ENCODE measurements at places on chromosomes 13 and 19.

- DNase-seq, result no peak
Measured at GRCh38 chr13:71249011-71249410, 618.0 kb downstream of the DACH1 start.

DNA sequence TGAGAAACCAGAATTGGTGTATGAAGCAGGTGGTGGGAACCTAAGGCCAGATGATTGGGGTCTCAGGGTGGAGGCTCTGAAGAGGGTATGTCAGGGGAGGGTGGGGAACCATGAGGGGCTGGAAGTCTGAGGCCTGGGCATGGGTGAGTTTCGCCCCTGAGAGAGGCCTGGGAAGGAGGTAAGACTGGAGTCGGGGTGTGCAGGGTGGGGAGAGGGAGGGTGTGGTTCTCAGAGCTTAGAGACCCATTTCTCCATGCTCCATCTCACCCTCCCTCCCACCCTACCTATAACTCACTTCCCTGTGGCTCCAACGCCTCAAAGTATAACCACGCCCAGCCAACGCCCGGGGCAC is 1.0 kb upstream of the KLHL26 start:
- no peak for DNase-seq

DNA sequence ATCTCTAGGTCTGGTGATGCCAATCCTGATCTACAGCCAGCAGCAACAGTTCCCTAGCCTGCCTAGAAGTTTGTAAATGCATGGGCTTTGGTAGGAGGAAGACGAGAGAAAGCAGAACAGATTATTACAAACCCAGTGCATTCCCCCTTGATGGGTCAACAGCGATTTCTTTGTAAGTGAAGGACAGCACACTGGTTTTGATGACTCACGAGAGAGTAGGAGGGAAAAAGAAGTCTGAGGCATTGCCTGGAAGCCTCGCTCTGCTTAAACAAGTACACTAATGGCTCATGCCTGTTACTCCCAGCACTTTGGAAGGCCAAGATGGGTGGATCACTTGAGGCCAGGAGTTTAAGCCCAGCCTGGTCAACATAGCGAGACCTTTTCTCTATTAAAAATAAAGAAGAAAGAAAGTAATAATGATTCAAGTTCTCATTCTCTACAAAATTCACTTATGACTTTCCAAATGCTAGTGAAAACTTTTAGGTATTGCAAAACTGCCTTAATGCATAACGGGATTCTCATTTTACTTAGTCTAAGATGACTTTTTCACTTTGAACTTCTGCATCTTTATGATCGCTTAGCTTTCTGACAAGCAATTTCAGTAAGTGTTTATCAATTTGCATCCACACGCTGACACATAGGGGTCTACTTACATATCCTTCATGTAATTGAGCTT is 47.7 kb upstream of the USPL1 start:
- no peak for DNase-seq

DNA sequence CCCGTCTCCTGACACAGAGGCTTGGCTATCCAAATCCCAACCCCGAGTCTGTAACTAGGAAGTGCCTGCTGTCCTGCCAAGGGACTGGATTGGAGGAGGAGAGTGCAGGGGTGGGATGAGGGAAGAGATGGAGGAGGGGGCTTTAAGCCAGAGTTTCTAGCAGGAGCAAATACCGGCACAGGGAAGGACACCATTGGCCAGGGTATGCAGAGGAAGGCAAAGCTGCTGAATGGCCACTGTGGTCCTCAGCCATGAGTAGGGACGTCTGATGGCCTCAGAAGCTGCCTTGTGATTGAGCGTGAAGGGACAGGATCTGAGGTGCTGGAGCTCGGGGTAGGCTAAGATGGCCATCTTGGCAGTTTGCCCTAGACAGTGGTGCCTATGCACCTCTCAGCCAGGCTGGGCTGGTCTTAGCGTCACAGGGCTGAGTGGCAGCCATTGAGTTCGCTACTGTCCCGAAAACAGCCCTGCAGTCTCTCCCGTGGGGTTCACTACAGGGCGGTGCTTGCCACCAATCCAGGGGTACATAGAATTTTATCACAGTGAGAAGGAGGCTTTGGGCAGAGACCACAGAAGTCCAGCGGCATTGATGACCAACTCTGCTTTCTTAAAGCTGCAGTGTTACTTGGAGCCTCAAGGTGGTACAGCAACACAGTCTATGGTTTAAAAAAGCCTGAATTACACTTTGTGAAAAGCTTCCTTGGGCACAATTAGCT is 61.8 kb downstream of the AKAP11 start:
- DNase-seq, result peak; percentile 62

DNA sequence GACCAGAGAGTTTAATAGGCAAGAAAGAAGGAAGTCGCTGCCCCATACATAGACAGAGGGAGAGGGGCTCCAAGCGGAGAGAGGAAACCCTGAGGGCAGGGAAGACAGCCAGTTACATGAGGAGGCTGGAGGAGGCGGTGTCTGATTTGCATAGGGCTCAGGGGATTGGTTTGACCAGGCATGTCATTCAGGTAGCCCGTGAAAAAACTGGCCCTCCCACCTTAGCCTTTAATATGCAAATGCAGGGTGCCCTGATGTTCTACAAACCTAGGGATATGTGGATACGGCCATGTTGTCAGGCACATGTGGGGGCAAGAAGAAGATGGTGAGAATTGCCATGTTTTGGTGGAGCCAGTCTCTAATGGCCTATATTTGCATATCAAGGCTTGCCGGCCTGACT is 1461.6 kb downstream of the PCDH9 start:
- no peak for DNase-seq

- DNase-seq, result peak; percentile 38
Measured at GRCh38 chr13:25633093-25633492, 261.3 kb downstream of the ATP8A2 start.

- DNase-seq, result peak; percentile 94
Measured at GRCh38 chr19:46076951-46077814, 36.4 kb upstream of the IGFL4 start.

DNA sequence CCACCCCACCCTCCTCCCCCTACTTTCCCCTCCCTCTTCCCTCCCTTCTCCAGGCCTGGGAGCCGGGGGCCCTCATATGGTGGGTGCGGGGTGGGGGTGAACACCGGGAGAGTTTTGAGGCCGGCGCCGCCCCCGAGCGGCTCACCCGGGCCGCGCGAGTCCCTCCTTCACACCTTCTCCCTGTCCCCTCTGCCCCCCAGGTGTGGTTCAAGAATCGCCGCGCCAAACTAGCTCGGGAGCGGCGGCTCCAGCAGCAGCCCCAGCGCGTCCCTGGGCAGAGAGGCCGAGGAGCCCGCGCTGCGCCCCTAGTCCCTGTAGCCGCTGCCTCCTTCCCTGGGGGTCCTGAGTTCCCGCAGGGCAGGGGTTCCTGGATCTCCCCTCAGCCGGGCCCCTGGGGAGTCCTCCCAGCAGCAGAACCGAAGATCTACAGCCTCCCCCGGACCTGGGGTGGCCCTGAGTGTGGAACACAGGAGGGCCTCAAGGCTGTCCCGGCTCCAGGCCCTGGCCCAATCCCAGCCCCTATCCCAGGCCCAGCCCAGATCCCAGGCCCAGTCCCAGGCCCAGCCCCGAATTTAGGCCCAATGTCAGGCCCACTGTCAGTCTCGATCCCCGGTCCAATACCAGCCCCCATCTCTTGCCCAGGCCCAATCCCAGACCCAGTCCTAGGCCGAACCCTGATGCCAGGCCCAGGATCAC is 1.7 kb downstream of the TPRX2 start:
- DNase-seq, result no peak

- peak; percentile 98 for DNase-seq
Measured at GRCh38 chr19:12736995-12737834, at the start of gene GET3. GET3 (plus strand) TSS chr19:12737497; CDS start chr19:12737506, 9 bp downstream.

DNA sequence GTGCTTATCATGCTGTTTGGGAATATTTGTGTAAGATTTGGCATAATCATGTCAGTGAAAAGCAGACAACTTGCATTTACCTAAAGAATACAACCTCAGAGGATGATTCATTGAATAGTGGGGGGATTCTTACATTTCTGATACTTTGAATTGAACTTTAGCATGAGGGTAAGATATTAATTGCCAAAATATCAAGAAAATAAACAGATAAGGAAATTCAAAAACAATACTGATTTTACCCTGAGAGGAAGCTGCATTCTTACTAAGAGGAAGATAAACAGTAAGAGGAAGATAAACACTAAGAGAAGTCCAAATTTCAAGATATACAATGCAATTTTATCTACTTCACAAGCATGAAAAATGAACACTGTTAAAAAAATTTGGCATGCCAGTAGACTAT is 2564.3 kb upstream of the PCDH20 start:
- DNase-seq, result no peak

DNA sequence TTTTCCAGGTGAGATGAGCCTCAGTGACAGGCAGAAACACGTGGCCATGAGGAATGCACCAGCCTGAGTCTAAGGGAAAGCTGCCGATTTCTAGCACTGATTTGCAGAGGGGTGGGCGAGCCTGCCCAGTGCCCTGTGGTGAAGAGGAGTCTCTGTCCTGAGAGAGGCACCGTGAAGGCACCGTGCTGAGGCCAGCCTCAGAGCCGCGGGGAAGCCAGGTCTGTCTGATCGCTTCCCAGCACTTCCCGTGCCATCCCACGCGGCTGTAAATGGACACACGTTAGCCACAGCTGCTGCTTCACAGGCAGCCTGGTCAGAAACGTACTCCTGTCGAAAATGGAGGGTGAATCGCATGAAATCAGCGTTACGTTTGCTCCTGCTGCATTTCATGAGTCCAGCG is 79.8 kb downstream of the ATP11A start:
- no peak for DNase-seq

- DNase-seq, result no peak
Measured at GRCh38 chr13:32032759-32033158, 1.2 kb downstream of the FRY start.
